Lower lobe of right lung (tissue), 2 donors: ENCODE measurements at places on chromosomes 1 and 21. TPM values are rescaled to one million over a fixed set of nuclear protein-coding genes. Genes with fewer than 3 reads are reported as not detected.

SPRR4 gene
- total RNA-seq, result not detected

OLFM3 gene
- not detected for total RNA-seq

FMO3 gene
- total RNA-seq, result 13.4 TPM

RORC gene
- total RNA-seq, result 21.7 TPM

NUP210L gene
- total RNA-seq, result 1.7 TPM
